A673 (cell line): ENCODE measurements at places on chromosomes 2 and 18. TPM values are rescaled to one million over a fixed set of nuclear protein-coding genes. Genes with fewer than 3 reads are reported as not detected.

The GPR17 gene
- 0.28 and 0.45 TPM in 2 replicates for total RNA-seq

The BUB1 gene
- total RNA-seq = 98.0 and 108 TPM in 2 replicates

The MEIS1 gene
- total RNA-seq = 89.4 and 103 TPM in 2 replicates

The VRK2 gene
- 15.4 and 16.1 TPM in 2 replicates for total RNA-seq

The DNAJC5G gene
- 2.4 and 2.7 TPM in 2 replicates for total RNA-seq

The CARF gene
- 5.1 and 7.1 TPM in 2 replicates for total RNA-seq

The CNTNAP5 gene
- not detected in 2 replicates for total RNA-seq

The PTPRN gene
- total RNA-seq = 0.30 TPM in 1 of 2 replicates, not detected in the other

The ASIC4 gene
- total RNA-seq = 0.45 and 1.2 TPM in 2 replicates

The TMEFF2 gene
- 6.0 and 7.0 TPM in 2 replicates for total RNA-seq

The CABLES1 gene
- total RNA-seq = 7.1 and 7.2 TPM in 2 replicates

The ALPG gene
- not detected in 2 replicates for total RNA-seq

The SERPINE2 gene
- 331 and 380 TPM in 2 replicates for total RNA-seq
